ENCODE measurements at places on chromosomes 1 and 21.

DNA sequence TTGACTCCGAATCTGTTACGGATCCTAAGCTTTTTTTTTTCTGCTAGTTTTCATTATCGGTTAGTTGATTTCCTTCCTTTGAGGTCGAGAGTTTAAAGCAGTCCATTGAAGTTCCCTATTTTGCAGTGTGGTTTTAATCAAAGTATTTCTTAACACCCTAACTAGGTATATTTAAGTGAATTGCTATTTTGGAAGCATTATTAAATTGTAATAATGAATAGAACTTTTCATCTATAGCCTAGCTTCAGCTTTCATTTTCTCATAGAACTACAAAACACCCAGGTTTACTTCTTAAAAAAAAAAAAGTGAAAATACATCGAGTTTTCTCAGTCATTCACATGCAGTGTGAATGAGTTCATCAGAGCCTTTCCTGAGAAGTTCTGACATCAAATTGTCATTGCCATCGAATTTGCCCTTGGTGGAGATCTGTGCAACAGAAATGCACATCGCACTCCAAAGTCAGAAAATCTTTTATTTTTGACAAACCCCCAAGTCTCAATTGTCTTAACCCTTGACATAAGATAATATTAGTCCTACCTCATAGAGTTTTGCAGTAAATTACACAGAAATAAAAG is 1.1 kb upstream of the LBR start:
- no peak for DNase-seq

DNA sequence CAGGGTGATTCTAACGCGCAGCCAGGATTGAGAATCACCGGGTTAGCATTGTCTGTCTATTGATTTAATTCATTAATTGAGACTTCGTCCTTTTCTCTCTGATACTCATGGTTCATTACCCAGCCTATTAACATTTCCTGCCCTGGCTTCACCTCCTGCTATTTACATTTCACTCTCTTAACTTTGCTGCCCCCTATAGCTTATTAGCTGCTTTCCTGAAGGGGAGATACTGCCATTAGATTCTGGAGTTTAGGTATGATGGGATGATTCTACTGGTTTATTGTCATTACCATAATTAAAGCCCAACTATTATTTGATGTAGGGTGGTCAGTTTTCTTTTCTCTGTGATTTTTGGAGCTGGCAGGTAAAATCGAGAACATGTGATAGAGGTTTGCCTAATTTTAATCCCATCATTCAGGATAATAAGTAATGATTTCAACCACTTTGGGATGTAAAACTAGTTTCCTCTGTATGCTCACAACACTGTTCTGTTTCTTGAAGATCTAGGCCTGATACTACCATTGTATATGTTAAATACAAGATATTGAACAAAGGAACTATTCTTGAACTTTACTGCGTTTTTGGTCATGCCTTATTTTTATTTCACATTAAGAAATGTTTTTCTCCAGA is 6.4 kb downstream of the PPP2R5A start:
- DNase-seq, result no peak

- no peak for DNase-seq
Observed at GRCh38 chr21:45792682-45793383, 149.3 kb downstream of the PCBP3 start.

DNA sequence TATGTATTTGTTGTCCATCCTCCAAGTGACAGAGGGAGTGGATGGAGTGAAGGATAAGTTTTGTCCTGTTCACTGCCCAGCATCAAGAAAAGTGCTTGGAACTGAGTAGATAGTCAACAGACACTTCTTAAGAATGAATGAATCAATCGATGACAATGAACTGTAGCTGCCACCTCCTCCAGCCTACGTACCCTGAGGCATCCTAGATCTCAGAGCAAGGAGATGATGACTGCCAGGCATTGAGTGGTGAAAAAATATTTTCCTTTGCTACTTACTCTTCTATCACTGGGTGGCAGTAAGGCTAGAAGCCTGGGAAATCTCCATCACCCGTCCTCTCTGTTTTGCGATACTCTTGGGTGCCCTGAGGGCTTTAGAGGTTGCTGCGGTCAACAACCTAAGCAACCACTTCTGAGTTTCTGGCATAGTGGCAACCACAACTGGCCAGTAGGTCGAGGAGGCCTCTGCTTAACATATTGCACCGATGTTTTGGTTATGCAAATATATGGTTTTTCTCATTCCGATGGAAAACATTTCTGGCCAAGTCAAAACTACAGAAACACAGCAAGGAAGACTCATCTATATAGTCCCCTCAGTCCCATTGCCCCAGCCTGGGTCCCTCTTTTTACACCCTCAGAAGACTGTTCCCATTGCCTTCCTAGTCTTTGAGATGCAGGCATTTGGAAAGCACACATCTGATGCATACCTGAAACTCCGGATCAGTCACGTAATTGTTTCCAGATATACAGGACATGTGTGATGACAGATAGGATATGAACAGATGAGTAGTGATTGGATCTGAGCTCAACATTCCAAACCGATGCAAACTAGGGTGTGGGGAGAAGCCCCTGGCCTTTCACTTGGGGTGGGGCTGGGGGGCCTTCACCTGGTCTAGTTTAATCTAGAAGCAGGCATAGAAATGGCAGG is 136.8 kb downstream of the RUNX1 start:
- no peak for DNase-seq

- peak; percentile 47 for DNase-seq
Observed at GRCh38 chr1:1290238-1290731, 10.0 kb downstream of the SCNN1D start.

DNA sequence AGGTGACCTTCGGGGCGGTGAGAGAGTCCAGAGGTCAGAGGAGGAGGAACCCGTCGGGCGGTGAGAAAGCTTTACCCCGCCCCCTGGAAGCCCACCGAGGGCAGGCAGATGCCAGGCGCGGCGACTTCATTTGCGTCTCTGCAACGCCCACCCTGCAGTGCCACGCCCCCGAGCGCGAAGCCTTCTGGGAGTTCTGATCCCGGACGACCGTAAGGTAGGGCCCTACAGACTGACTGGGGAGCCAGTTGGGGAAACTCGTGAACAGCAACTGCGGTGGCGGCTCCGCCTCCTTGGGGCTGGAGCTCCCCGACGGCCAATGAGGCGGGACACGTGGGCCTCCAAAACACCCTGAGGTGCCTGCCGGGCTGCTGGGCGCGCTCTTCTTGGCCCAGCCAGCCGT is 46.0 kb upstream of the EDARADD start:
- DNase-seq, result no peak

DNA sequence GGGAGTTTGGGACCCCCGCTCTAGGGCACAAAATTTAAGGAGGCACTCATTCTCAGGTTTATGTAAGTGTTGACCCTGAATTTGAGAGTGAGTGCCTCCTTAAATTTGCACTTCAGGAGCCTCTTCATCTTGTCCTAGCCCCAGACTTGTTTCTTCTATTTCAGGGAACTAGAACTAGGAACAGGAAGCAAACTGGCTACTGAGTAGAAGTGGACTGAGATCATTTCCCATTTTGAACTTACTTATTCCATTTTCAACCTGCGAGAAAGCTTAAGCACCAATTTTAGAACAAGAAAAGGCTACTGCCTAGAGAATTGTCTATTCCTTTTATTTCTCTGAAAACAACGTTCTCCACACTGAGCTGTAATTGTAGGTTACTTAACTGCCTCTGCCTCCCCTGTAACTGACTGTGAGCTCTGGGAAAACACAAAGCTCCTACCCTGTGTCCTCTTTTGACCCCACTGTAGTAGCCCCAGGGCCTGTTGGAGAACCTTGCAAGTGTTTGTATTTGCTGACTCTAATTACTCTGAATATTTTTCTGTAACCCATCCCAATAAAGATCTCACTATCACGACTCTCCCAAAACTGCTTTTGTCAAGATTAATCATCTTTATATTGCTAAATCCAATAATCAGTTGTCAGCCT is 2.5 kb downstream of the PPT1 start:
- DNase-seq, result no peak

DNA sequence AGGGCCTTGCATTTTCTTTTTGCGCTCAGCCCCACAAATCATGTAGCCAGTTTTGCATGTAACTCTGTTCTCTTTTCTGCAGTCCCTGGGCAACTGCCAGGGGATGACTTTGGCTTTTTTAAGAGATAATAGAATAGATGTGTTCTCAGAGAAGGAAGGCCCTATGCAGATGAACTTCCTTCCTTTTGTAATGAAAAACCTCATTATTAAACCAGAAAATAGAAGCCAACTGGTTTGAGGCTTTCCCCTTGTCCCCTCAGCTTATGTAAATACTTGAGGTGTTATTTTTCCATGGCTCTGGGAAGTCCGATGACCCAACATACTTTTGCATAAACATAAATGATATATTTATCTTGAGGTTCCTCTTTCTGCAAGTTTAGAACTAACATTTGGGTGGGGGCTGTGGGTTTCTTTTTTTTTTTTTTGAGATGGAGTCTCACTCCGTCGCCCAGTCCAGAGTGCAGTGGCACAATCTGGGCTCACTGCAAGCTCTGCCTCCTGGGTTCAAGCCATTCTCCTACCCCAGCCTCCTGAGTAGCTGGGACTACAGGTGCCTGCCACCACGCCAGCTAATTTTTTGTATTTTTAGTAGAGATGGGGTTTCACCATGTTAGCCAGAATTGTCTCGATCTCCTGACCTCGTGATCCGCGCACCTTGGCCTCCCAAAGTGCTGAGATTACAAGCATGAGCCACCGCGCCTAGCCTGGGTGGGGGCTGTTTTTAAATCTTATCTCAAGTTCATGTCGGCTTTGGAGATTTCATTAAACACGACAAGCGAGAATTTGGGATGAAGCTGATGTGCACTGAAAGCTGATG is 14.4 kb upstream of the FCRL5 start:
- DNase-seq, result no peak

GRCh38 chr1:30745156-30745833 is 12.3 kb downstream of the LAPTM5 start:
- DNase-seq, result no peak

DNA sequence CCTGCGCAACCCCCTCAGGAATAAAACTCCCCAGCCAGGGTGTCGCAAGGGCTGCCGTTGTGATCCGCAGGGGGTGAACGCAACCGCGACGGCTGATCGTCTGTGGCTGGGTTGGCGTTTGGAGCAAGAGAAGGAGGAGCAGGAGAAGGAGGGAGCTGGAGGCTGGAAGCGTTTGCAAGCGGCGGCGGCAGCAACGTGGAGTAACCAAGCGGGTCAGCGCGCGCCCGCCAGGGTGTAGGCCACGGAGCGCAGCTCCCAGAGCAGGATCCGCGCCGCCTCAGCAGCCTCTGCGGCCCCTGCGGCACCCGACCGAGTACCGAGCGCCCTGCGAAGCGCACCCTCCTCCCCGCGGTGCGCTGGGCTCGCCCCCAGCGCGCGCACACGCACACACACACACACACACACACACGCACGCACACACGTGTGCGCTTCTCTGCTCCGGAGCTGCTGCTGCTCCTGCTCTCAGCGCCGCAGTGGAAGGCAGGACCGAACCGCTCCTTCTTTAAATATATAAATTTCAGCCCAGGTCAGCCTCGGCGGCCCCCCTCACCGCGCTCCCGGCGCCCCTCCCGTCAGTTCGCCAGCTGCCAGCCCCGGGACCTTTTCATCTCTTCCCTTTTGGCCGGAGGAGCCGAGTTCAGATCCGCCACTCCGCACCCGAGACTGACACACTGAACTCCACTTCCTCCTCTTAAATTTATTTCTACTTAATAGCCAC is 696 bp downstream of the TGFB2 start:
- no peak for DNase-seq

DNA sequence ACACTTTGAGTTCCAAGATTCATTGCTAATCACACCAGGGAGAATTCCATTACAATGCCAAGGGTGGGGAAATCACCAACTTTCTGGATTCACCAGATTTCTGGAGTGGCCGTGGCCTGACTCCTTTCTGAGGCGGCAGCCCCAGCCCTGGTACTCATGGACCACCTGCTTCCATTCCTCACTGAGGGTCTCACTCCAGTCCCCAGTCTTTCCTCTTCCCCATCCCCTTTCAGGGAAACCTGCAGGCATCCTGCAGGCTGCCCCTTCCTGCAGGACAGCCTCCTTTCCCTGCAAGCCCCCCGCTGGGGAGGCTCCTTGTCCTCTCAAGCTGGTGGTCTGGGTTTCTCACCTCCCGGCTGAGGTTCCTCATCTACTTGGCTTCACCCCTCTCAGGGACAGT is 12.7 kb upstream of the CDK18 start:
- no peak for DNase-seq

GRCh38 chr1:162111572-162111971 is 42.1 kb downstream of the NOS1AP start:
- DNase-seq, result no peak

DNA sequence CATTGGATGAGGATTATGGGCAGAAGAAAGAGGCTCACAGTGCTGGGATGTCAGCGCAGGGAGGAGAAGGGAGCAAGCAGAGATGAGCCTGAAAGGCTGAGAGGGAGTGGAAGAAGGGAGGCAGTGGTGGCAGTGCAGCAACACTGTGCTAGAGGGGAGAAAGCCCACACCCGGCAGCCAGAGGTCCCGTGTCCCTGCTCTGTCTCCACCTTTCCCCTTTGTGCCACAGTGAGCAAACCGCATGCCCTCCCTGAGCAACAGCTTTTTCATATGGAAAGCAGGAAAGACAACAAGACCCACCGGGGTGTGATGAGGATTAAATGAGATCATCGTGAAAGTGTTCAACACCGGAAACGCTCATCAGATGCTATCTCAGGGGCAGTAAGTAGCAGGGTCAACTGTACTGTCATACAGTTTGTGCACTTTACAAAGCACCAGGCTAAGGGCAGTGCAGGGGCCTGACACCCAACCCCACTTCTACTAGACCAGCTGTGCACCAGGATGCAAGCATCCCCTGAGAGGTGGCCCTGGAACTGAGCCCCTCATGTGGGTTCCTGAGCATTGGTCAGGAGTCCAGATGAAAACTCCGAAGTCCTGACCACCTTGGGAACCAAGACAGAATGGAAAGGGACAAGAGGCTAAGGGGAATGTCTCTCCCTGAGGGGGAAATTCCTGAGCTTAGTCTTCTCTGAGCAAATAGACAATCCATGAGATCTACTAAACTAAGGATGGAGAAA is 9.1 kb downstream of the NHLH1 start:
- DNase-seq, result no peak
